Stimulated activated CD8-positive, alpha-beta memory T cell treated with anti-CD3 and anti-CD28 coated beads, Interleukin-15, amount 100 ng/mL, for 48 hours (primary cell): ENCODE measurements at places on chromosomes 2 and 18.

DNA sequence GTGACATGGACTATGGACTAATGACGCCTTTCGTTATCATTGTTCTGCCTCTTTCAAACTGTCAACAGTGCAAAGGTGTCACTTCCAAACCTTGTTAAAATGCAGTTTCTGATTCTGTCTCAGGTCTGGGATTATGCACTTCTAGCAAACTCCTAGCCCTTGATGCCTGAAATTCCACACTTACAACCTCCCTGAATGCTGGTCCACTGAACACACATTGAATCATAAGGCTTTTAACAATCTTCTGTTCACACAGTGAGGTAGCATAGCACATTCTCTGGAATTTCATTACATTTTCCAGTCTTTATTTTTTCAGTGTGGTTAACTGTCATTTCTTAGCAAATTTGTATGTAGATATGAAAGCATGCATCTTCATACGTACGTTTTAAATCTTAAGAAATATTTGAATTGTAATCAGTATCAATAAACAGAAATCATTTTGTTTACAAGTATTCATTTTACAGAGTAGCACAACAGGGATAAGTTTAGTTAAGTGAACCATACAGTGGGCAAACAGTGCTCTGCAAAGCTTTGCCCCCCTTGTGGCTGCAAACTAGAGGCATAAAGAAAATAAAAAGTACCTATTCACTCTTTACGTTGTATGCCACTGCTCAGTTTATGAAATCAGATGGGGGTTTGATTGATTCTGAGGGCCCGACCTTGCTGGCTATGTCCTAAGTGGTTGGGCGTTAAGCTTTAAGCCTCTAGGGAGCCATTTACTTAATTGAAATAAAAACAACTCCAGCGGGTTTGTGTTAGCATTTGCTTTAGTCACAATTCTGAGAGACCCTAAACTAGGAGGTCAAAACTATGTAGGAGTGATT lies 250.8 kb downstream of the LRRTM1 start:
- DNase-seq: no peak

DNA sequence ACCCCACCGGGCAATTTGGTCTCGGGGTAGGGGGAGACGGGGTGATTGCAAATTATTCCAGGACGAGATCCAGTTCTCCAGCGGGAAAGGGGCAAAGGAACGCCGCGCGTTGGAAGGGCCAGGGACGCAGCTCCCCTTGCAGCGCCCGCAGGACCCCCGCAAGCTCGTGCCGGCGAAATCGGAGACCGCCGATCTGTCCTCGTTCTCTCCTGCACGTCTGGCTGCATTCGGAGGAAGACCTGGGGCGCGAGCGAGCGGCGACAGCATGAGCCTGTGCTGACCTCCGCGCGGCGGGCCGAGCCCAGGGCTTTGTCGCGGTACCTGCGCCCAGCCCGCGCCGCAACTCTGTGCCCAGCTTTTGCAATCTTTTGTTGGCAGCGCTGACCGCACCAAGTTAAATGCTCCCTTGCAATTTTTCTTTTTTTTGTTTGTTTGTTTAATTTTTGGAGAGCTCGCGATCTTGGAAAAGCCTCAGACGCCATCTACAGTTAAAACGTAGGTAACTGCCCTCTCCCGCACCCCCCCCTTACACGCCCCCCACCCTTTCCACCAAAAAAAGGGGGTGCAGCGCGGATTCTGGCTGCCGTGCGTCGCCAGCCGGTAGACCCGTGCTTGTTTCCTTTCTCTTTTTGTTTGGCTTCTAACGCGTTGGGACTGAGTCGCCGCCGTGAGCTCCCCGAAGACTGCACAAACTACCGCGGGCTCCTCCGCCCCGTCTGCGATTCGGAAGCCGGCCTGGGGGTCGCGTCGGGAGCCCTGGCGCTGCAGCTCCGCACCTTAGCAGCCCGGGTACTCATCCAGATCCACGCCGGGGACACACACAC lies 667 bp downstream of the TRIB2 start:
- peak; percentile 35 for DNase-seq

- DNase-seq: no peak
Measured at GRCh38 chr2:42438685-42439084, 55.1 kb downstream of the KCNG3 start.

DNA sequence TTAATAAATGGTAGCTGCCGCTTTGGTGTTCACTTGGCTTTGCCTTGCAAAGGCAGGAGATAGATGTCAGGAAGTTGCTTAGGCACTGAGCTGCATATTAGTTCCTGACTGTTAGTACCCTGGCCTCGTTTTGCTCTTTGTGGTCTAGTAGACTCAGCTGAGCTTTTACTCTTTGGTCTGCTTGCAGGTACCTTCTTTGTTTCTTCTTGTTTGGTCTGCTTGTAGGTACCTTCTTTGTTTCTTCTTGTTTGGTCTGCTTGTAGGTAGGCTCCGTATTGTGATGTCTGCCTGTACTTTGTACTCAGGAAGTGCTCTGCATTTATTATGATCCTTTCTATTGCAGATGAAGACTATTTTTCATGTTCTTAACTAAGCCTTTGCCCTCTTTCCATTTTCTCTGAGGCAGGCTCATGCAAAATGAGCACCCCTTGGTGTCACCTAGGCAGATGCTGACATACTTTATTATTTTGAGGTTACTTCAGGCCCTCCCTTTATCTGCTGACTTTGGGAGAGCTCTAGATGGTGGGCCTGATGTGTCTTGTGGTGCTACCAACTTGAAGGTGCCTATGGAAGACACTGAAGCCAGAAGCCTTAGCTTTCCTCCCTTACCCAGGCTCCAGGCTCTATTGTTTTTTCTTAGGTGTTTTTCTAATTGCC lies 6.0 kb downstream of the RPIA start:
- DNase-seq: no peak

GRCh38 chr2:177169810-177170514 lies 42.6 kb upstream of the HNRNPA3 start:
- no peak for DNase-seq

GRCh38 chr2:134782792-134783191 lies 55.6 kb upstream of the ACMSD start:
- DNase-seq: no peak

DNA sequence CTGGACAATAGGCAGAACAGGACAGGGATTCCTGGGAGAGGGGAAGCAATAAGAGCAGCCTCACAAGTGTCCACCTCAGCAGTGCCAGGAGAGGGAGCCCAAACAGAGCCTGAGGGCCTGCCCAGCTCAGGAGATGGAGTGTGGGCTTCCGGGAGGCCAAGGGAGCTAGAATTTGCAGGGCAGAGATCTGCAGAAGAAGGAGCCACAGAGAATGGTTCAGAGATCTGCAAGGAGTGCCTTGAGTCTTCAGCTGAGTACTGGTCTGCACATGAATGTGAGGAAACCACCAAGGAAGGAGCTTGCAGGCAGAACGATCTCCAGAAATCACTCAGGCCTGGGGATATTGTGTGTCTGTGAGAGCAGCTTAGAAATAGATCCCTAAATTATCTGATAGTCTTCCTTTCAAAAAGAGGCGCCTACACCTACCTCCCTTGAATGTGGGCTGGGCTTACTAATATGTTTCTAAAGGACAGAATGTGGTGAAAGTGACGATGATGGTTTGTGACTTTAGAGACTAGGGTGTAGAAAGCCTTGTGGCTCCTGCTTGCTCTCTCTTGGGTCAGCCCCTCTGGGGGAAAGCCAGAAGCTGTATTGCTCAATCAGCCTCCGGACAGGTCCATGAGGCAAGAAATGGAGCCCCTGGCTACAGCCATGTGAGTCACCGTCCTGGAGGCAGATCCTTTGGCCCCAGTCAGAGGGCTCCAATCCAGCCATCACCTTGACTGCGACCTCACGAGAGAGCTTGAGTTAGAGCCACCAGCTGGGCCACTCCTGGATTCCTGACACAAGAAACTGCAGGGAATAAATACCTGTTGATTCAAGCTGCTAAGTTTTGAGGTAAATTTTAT lies 7.6 kb upstream of the LPIN1 start:
- no peak for DNase-seq

DNA sequence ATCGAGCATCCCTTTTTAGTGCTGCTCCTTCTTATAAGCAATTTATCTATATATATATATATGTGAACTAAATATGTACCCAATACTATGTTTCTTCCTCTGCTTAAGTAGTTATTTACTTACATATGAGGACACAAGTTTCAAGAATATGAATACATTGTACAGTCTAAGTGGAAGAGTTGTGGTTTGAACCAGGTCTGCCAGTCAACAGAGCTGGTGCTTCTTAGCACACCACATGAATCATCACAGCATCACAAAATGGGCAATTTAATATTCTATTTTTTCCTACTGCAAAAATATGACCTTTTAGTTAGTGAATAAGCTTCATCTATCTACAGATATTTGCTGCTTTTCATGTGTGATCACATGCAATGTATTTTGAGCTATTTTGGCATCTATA lies 64.4 kb upstream of the SPAG16 start:
- DNase-seq: no peak

DNA sequence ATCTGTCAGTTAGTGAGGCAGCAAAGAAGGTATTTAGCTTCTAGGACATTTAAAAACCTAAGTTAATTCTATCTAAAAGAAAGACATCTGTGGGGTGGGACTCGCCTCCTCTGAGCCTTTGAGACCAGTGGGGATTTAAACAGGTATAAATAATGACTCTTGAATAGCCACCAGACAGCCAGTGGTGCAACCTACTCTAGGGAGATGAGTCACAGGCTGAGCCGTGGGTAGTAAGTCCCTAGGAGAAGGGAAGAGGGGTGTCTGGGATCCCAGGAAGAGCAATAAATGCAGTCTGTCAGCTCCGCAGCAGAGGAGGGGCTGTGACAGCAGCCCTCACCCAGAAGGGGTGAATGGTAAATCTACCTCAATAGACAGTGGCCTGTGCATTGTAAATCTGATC lies 43.1 kb upstream of the GALNT3 start:
- DNase-seq: no peak

DNA sequence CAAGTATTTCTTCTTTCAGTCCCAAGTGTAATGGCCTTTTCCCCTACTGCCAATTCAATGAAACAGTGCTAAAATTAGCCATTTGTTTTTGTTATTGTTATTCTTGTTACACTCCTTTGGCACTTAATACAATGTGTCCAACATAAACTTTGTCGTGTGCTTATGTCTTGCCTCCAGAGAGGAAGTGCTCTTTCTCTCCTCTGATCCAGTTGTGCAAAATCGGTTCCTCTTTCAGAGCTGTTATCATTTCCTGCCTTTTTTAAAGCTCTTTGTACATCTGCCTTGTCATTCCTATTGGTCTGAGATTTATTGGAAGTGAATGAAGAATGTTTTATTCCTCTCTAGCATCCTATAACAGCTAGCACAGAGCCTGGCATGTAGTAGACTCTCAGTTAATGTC lies 623.2 kb upstream of the ID2 start:
- no peak for DNase-seq
